ENCODE measurements at places on chromosomes 3 and 15.

- DNase-seq: no peak
These were observed 9.8 kb downstream of the CTXND1 start for GRCh38 chr15:80242132-80242769.

DNA sequence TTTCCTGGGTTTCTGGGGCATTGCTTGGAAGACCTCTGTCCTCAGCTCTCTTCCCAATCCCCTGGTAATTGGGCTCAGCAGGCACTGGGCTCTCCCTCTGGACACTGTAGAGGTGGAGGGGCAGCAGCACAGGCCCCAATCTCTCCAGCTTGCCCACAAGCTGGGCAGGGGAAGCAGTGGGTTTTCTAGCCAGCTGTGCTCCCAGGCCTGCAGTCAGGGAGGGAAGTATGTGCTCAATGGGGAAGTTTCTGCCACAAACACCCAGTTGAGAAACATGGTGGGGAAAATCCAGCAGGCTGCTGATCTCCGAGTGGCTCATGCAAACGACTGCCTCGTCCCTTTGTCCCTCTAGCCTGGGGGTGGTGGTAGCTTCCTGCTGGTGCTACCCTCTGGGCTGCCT is 12.8 kb upstream of the RFT1 start:
- no peak for DNase-seq

DNA sequence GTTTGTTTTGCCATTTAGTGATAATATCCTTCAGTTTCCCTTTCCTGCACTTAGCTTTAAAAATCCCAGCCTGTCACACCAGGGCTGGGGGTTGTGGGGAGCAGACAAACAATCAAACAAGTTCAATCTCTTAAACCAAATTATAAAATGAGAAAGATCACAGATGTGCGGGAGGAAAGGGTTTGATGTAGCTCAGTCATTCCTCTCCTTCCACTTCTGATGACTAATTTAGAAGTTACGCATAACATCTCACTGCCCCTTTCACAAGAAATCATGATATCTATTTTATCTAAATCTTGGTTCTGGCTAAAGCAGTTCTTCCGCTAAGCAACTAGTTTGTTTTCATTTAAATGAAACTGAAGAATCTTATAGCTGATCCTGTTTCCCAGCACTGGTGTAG is 34.1 kb upstream of the ATG7 start:
- DNase-seq: no peak

GRCh38 chr3:66092175-66092995 is 53.7 kb upstream of the MAGI1 start:
- no peak for DNase-seq

DNA sequence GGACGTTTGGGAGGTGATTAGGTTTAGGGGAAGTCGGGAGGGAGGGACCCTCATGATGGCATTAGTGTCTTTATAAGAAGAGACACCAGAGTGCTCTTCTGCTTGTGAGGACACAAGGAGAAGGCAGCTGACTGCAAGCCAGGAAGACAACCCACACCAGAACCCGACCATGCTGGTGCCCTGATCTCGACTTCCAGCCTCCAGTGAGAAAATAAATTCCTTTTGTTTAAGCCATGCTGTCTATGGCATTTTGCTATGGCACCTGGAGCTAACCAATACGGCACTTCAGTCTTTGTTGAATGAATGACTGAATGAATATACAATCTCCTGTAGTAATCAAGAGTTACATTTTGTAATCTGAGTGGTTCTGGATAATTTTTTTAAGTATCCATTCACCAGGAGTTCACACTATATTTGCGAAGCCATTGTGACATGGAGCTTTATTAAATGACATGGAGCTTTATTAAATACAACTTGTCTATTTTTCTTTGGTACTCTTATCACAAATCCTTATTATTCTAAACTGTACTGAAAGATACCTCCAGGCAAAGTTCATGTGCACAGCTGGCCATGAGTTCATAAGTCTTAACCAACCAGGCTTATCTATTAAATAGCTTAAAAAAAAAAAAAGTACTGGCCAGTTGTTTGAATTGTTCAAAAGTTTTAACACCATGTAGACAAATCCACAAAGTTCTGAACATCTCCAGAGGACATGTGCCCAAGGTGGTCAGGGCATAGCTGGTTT is 24.8 kb upstream of the BHLHE40 start:
- no peak for DNase-seq

- no peak for DNase-seq
These were observed 355.0 kb downstream of the RBMS3 start for GRCh38 chr3:29635888-29636287.

DNA sequence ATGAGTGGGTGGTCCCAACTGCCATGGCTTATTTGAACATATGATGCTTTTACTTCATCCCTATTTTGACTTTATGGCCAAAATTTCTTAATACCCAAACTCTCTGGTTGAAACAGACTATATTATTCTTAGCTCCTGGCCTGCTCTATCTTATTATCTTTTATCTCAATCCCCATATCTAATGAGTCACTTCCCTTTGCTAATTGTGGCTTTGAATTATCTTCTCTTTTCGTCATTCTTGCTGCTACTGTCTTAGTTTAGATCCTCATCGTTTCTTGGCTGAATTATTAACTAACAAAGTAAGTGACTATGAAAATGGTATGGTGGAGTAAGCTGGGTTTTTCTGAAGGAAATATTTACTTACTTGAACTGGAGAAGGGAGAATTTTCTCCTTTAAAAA is 28.2 kb upstream of the DNAJC19 start:
- no peak for DNase-seq

GRCh38 chr3:151460228-151460627 is 633 bp downstream of the IGSF10 start:
- no peak for DNase-seq

- DNase-seq: no peak
These were observed 2.8 kb upstream of the CPNE4 start for GRCh38 chr3:132037581-132037980.

DNA sequence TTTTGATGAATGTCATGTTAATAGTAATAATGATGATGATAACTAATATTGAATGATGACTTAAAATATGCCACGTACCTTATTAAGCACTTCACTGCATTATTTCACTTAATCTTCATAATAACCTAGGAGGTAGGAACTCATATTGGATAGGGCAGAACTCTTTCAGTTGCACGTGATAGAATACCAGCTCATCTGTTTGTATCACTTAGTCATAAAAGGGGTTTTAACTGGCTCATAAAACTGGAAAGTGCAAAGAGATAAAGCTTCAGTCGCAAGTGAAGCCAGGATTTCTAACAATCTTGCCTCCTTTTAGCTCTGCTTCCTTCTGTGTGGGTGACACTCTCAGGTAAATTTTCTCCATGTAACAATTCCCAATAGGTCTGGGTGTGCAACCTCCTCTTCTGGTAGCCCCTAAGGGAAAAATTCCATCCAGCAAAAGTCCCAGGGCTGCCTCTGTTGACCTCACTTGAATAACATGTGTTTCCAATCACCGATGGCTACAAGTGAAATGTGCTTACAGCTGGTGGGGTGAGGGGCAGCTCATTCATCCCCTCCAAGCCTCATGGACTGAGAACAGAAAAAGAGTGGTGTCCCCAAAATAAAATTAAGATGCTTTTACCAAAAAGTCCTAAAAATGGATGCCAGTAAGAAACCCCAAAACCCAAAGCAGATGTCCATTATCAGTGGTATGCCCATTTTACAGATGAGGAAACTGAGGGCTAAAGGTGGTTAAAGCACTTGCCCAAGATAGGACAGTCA is 9.3 kb downstream of the GXYLT2 start:
- no peak for DNase-seq

DNA sequence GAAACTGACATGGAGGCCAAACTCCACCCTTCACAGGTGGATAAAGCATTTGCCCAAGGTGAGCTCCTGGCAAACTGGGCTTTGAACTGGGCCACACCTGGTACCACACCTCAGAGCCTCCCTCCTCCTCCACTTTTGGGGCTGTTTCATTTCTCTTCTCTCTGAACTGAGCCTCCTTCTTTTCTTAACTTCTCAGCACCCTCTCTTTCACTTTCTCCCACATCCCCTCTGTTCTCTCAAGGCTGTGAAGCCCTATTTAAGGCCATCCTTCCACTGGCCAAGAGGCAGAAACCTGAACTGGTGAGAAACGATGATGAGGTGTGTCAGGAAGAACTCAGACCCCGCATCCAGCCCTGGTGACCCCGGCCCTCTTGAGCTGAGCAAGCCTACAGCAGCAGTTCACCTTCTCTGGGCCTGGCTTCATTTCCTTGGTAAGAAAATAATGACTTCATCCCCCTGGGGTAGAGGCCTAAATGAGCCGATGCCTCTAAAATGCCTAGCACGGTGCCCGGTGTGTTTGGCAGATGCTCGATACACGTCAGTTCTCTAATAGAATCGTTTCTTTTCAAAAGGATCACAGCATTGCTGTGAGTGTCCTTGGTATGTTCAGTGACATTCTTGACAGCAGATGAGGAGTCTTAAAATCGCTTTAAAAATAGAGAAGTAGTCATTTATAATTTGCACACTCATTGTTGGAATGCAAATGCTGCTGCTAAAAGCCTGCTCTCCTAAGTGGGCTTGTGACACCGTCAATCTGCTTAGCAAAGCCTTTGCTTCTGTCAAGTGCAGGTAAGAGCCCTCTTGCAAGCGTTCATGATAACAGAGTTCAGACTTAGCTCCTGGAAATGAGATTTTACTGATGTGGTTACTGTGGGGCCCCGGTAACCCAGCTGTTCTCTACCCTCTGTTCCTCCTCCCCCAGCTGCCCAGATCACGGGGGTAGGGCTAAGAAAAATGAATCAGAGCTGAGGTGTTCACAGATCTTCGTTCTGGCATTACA is 97.7 kb upstream of the ATP2B2 start:
- no peak for DNase-seq

- DNase-seq: no peak
These were observed 106.1 kb downstream of the FILIP1L start for GRCh38 chr3:100008081-100008698.

- DNase-seq: no peak
These were observed 26.7 kb downstream of the RAD51 start for GRCh38 chr15:40721701-40722100.

Measured in NK-92 treated with Interleukin-12 subunit alpha and Interleukin-12 subunit beta, amount 100 ng/mL, for 24 hours (cell line).